ENCODE measurements at places on chromosomes 12 and 14.

DNA sequence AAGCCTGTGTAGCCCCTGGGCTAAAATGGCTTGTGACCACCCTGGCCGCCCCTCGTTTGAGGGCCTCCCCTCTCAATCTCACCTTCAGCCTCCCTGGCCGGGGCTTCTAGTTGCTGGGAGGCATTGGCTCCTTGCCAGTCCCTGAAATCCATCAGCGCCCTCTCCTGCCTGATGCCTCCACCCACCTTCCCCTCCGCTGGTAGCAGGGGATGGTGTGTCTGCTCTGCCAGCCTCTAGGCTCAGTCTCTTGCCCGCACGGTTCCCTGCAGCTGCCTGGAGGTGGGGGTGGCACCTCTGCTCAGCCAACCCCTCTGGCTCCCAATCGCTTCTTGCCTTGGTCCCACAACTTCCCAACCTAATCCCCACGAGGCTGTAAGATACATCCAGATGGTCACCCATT is 167.9 kb downstream of the PHETA1 start:
- ATAC-seq: peak; percentile 26

DNA sequence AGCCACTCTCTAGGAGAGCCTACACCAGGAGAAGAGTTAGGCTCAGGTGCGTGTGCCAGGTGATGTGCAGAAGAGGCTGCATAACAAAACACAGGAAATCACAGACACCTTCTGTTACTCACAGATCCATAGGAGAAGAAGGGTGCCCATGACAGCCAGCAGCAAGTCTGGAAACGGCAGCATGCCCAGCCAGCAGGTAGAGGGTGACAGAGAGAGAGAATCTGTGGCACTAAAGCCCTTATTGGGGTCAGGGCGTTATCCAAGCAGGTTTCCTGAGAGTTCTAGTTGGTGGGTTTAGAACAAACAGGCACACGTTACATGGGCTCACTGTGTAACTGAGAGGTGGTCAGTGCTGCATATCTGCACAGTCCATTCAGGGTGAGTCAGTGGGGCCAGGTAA is 14.9 kb upstream of the SLC8A3 start:
- no peak for ATAC-seq

- ATAC-seq: no peak
These were observed 254.7 kb upstream of the TBX3 start for GRCh38 chr12:114938487-114939210.

DNA sequence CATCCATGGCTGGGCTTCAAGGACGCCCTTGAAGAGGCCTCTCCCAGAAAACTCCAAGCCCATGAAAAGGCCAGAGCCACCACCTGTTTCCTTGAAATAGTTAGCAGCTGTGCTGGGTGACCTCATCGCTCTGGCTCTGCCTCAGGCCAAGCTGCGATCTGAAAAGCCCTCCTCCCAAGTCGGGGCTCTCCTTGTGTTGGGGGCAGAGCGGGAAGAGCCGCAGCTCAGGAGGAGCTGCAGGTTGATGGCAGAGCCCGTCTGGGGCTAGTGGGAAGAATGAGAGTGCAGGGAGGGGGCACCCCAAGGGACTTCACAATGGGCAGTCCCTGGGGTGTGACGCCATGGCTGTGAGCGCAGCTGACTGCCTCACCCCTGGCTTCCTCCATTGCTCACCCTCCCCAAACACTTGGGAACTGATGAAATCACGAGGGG is 50.0 kb upstream of the STON2 start:
- ATAC-seq: no peak

- ATAC-seq: no peak
These were observed 2.7 kb downstream of the DEGS2 start for GRCh38 chr14:100156776-100157175.

DNA sequence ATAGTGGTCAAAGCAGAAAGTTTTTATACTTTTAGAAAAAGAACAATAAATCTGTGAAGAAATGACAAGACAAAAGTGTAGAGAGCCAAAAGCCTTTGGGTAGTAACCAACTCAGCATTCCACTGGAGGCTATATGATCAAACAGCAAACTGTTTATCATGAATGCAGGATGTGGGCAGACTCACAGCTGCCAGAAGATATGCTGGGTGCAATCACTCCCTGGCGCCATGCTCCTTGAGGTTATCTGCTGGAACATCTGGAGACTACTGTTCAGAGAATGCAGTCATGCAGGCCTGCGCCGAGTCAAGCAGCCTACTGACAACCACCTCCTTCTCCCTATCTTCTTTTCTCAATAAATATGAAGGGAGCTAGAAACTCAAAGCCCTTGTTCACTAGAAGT is 49.0 kb upstream of the SLC8A3 start:
- ATAC-seq: no peak

- no peak for ATAC-seq
These were observed 120.4 kb upstream of the TMCC3 start for GRCh38 chr12:94770791-94771190.

DNA sequence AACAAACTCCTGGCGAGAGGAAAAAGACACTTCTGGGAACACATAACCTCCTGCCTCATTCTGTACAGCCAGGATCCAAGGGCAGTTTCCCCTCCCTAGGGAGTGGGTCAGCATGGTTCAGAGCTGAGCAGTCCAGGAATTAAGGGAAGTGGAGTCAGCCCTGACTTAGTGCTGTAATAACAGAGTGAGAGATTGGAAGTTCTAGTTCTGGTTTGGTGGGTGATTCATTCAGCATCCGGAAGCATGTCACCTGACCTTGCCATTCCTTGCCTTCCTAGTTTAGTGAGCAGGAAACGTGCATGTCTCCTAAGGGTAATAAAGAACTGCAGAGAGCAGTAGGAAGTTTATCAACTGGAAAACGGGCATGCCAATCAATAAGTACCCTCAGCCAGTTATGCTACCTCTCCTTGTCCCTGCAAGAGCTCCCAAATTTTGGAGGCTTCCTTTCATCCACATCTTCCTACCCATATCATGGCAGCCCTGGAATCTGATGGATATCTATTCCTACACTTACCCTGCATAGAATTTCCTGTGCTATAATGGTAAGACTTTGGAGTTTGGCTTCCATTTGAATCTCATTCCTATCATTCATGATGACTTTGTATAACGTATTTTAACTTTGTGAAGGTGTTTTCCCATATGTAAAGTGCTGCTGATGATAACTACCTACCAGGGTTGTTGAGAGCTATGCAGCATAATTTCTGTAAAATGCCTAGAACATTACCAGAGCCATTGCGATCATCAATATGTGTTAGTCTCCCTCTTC is 28.5 kb upstream of the MAGOHB start:
- ATAC-seq: no peak

DNA sequence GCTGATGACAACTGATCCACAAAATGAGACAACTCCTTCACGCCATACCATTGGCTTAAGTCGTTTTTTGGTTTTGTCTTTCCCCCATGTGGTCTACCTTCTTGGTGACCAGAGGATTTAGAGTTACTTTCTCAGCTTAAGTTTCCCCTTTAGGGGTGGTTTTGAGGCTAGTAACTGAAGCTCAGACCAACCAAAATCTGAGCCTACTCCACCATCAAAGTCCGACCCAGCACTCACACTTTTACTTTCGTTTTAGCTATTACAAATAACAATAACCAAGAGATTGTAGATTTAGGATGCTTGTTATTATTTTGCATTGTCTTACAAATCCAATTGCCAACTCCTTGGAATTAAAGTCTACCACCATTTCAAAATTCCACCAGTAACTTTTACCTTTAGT is 130.6 kb upstream of the MDM1 start:
- no peak for ATAC-seq

GRCh38 chr12:41142376-41142775 is 45.7 kb upstream of the PDZRN4 start:
- ATAC-seq: no peak

DNA sequence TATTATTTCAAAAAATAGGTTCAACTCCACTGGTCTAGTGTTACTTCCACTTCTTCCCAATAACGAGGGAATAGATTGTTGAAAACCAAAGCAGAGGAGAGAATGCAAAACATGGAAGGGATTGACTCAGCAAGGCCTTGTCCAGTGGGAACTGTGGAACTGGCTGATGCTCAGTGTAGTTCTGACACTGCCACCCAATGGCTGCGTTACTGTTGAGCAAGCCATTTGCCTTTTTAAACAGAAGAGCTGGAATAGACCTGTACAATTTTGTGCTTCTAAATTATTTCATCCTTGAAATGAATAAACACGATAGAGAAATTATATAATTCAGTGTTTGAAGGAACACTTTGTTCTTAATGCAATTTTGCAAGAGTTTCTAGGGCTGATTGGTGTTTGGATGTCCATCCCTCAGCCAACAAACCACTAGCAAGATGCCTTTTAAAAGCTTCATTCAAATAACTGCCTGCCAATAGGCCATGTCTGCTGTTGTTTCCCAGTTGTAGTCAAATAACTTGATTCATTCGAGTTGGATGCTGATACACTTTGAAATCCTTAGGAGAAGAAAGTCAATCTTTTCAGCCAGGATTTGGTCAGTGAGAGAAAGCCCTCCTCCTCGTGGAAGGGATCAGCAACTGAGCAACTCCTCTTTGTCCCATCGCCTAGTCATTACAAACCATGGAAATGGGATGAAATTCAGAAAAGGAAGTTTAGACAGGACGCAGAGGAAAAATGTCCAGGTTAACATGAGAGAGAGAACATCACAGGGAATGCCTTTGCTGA is 7.3 kb upstream of the MGP start:
- ATAC-seq: peak; percentile 90

GRCh38 chr12:132641811-132642650 is 23.5 kb downstream of the P2RX2 start:
- ATAC-seq: no peak

DNA sequence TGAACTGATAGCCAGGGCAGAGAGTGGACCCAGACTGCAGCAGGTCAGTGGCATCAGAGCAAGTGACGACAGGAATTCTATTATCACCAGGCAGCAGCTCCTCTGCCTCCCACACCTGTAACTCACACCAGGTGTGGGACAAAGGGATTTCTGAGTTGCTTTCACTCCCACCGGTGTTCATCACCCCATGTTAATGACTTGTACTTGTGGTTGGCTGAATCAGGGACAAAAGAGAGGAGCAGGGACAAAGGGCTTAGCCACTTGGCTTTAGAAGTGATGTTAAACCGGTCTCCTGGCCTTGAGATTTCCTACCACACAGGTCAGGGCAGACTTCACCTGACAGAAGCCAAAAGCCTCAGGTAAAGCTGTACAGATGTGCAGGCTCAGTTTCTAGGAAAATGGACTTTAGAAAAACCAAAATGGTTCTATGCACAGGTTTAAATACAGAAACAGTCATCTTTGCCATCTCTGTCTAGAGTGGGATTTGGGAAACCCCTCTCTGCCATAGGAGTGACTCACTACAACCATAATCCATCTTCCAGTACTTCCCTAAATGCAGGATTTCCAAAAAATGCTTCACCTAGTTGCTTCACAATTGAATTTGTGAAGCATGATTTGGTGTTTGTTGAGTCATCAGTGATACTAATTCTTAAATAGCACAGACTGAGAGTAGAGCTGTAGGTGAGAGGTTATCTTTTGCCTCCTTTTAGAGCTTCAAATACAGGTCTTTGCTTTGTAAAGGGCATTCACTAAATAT is 158.5 kb downstream of the PRKCH start:
- no peak for ATAC-seq

DNA sequence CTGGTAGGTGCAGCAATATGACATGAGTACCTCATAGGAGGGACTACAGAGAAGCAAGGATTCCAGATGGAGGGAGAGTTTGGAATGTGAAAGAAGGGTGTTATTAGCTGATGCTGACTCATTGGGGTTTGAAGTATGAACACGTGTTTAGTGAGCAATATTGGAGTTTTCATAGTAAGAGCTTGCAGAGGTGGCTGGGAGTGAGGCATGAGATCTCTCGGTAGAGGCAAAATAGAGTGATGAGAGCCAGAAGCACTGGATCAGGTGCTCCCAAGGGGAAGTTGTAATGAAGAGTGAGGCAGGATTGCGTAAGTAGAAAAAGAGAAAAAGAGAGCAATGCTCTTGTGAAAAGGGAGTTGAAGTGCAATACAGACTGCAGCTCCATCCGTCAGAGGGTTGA is 42.1 kb downstream of the MGST1 start:
- no peak for ATAC-seq

- ATAC-seq: no peak
These were observed 127.7 kb upstream of the PLEKHG7 start for GRCh38 chr12:92574911-92575570.

DNA sequence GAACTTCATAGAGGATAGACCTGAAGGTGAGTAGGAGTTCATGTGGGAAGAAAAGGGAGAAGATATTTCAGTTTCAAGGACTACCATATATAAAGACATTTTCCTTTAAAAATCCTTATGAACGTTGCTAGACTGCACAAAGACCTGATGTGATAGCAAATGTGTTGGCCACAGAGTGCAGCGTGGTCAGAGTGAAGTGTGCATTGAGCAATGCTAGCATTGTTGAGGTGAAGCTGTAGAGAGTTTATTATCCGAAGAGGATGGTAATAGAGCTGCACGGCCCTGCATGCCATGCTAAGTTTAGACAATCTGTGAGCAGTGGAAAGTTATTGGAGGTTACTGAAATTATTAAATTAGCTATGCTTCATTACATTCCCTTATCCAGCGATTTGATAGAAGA is 413.0 kb downstream of the CCDC91 start:
- no peak for ATAC-seq

- no peak for ATAC-seq
These were observed 153.9 kb downstream of the KIF26A start for GRCh38 chr14:104292084-104292970.

- no peak for ATAC-seq
These were observed 23.4 kb upstream of the BEGAIN start for GRCh38 chr14:100610511-100611217.

DNA sequence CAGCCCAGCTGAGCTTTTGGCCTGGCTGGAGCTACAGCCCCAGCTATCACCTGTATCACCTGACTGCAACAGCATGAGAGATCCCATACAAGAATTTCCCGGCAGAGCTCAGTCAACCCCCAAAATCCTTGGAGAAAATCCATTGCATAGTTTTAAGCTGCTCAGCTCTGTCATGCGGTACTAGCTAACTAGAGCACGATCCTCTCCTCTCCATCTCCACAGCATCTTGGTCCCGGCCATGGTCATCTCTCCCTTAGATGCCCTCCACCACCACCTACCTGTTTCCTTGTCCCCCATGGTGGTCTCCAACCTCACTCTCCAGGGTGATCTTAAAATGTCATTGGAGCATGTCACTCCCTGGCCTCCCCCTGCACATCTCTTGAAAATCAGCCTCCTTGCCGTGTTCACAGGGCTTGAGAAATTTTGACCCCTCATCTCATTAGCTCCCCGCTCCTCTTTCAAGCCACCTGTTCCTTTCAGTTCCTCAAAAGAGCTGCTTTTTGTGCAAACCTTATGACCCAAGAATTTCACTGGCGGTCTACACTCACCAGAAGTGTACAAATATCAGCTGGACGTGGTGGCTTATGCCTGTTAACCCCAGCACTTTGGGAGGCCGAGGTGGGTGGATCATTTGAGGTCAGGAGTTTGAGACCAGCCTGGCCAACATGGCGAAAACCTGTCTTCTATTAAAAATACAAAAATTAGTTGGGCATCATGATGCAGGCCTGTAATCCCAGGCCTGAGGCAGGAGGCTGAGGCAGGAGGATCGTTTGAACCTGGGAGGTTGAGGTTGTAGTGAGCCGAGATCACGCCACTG is 8.1 kb upstream of the CLMN start:
- ATAC-seq: no peak

DNA sequence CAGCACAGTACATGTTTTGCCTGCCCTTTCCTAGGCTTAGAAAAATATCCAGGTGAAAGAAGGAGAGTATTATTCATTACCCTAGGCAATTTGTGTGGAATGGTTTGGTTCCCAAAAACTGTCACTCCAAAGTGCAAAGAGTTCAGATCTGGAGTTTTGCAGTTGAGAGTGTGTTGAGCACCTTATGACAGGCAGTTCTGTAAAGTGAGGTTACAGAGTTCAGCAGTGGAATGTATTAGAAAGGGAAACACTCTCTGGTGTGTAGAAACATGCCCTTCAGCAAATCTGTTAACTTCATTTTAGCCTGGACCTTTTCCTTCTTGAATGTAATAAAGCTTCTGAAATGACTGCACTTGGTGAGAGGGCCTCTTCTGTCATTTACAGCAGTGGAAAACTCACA is 154.0 kb upstream of the SSTR1 start:
- ATAC-seq: no peak
